Cortex of kidney (tissue), 1 donor: ENCODE measurements at places on chromosomes 16 and 17.

GRCh38 chr16:8798174-8798527, 512 bp downstream of the PMM2 start:
- DNase-seq: no peak

DNA sequence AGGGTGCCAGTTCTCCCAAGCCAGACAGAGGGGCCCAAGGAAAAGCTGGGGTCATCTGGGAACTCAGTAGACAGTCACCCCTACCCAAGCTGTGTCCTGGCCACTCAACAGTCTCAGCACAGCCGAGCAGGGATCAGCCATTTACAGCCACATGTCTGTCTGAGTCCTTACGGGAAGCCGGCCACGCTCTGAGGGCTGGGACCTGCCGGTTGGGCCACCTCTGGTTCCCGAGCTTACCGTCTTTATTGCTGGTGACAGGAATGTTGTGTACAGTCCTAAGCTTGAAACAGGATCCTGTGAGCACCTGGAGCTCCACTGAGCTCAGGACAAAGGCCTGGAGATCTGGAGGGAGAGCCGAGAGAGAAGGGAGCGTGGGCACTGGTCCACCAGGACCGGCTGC, 59.8 kb downstream of the TIMM22 start:
- DNase-seq: no peak

DNA sequence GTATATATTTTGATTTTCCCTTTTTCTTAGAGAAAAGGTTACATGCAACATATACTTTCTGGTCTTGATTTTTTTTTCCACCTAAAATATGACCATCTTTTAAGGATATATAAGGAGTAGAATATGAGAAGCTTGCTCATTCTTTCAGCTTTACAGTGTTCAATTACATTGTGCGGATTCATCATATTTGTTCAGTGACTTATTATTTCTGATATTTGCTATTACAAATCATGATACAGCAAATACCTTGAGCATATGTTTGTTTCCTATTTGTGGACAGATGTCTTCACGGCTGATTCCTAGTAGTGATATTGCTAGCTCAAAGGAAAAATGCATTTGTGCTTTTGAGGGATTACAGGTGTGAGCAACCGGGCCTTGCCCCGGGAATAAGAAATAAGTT, 18.1 kb downstream of the KATNIP start:
- DNase-seq: no peak

GRCh38 chr17:36127911-36128310, 24.3 kb downstream of the CCL4 start:
- no peak for DNase-seq

DNA sequence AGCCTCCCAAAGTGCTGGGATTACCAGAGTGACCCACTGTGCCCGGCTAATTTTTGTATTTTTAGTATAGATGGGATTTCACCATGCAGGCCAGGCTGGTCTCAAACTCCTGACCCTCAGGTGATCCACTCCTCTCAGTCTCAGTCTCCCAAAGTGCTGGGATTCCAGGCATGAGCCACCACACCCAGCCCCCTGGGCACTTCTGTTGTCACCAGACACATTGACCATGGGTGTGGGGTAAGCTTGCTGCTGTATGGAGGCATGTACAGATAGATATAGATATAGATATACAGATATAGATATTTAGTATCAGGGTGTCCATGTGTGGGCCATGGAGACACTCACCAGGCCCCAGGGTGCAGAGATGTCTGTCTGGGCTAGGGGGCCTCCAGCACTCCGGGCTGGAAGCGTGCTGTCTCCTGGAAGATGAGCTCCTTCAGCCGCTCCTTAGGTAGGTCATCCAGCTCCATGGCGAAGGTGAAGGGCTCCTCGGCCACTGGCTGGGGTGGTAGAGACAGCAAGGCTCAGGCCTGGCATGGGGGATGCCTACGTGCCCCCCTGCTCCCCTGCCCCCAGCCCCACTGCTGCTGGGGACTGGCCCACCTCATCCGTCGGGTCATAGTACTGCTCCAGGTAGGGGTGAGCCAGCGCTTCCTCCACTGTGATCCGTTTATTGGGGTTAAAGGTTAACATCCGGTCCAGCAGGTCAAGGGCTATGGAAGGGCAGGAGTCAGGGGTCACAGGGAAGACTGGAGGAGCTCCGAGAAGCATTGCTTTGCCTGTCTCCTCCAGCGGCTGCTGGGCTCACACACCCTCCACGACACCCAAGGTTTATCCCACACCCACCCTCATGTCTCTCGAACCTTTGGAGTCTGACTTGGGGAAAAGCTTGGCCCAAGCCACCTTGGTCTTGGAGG, 3.2 kb upstream of the GDPD3 start:
- DNase-seq: no peak

DNA sequence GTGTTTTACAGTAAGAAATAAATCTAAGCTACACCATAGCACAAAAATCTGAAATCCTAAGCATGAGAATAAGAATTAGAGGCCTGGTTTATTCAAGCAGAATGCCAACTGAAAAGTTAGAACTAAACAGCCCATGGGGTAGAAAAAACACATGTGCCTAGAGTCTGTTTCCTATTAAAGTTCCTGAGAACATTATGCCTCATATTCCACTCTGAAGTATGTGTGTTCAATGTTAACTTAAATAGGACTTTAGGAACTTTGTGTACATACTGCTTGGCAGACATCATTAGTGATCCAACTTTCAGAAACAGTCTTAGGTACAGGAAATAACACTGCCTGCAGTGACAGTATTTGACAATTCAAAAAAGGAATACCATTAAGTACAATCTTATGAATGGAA, 18.2 kb downstream of the HEATR6 start:
- DNase-seq: no peak

- no peak for DNase-seq
Measured at GRCh38 chr17:58291246-58291645, 10.5 kb upstream of the MPO start.

DNA sequence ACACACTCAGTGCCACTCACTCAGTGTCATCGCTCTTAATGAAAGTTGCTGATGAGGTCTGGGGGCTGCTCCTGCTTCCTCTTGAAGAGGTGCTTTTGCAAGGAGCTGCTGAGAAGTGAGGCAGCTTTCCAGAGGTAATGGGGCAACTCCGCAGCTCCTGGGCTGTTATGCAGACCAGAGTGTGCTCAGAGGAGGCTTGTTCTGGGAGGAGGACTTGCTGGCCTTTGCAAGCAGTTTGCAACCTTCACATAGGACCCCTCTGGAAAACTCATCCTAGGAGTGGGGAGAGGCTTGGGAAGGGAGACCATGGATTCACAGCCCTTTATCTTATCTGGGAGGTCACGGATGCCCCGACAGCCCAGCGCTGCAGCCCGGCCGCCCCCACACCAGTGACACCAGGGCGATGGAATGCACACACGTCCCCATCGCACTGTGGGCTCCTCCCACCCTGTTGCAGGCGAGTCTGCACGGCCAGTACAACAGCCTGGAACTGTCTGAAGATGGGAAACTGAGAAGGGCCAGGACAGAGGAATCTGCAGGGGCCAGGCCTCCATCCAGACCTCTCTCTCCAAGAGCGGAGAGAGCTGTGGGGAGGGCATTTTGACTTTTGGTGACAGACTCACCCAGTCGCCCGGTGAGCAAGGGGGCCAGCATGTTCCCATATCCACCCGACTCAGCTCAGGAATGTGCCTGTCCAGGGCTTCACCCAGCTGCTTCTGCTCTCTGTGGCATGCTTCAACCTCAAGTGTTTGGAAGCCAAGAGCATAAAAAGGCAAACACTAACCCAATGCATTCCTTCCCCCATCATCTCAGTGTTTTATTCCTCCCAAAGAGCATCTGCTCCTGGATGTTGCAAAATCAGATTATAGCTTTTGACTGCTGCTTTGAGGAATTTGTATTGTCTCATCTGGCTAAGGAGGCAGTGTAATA, 78.6 kb upstream of the ZNF469 start:
- DNase-seq: no peak

DNA sequence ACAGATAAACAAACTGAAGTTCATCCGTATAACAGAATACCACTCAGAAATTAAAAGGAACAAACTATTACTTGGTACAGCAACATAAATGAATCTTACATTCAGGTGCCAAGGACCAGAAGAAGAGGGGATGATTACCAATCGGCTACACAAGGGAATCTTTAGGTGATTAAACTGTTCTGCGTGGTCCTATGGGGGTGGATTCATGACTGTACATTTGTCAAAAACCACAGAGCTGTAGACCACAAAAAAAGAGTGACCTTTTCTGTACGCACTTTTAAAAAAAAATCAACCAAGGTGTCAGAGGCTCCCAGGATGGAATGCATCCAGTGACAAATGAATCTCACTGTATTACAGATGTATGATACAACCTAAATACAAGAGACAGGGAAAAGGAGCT, 110.8 kb downstream of the CDYL2 start:
- no peak for DNase-seq

GRCh38 chr17:50270435-50271362, 3.6 kb upstream of the TMEM92 start:
- DNase-seq: no peak

GRCh38 chr17:47145351-47145750, 43.7 kb downstream of the CDC27 start:
- no peak for DNase-seq

- no peak for DNase-seq
Measured at GRCh38 chr16:4160658-4161430, 44.6 kb upstream of the ADCY9 start.

- DNase-seq: no peak
Measured at GRCh38 chr16:49629851-49630250, 226.1 kb downstream of the ZNF423 start.

GRCh38 chr17:79075446-79075750, 774 bp downstream of the ENGASE start:
- no peak for DNase-seq

- DNase-seq: no peak
Measured at GRCh38 chr16:88978608-88979346, 1.8 kb upstream of the CBFA2T3 start.

DNA sequence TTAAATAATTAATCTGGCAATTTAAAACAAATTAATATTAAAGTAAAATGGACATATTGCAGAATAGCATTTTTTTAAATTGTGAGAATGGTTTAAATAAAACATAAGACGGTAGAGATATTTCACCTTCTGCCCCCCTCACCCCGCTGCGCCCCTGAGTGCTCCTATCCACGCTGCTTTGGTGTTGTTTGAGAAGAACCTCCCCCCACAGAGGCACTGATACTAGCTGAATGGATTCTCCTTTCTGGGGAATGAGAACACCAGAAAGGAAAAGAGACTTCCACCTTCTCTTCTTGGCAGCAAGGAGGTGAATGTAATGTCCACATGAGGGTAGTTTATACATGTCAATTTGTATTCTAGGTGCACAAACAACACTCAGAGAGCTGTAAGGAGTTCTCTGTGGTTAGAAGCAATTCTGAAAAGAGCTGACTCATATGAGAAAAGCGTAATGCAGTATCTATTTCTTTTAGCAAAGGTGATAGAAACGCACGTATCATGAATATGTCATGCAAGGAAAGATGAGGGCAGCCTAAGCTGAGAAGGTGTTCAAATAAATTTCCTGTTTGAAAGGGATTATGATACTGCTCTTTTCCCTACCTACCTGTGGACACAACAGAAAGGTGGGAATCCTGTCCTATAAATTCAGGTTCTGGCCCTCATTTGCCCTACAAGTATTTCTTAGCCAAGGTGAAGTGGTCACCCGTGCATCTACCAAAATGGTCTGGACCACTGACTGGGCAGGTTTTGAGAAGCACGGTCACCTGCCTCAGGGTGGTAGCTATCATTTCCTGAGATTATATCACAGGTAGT, 126.9 kb downstream of the PARN start:
- no peak for DNase-seq

- no peak for DNase-seq
Measured at GRCh38 chr16:1470481-1471251, 4.2 kb downstream of the CLCN7 start.

DNA sequence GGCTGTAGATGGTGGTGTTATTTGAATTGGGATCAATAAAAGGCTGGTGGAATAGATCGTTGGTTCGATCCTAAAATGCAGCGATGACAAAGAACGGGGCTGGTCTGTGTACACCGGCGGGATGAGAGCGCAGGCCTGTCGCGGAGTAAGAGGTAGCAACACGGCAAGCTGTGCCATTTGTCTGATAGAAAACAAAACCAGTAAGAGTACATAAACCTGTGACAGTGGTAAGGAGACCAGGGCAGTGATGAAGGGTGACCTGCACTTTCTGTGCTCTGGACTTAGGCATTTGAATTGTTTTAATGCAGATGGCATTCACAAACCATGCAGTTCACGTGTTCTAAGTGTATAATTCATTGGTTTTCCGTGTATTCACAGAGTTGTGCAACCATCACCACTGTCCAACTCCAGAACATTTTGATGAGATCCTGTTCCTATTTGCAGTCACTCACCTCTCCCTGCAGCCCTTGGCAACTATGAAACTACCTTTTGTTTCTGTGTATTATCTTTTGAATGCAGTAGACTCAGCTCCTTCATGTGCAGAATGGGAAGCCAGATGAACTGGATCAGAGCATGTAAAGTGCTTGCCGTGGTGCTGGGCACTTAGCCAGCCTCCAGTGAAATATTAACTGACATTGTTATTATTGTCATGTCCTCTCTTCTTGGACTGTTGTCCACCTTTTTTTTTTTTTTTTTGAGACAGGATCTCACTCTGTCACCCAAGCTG, 286.1 kb downstream of the SNX29 start:
- DNase-seq: no peak

DNA sequence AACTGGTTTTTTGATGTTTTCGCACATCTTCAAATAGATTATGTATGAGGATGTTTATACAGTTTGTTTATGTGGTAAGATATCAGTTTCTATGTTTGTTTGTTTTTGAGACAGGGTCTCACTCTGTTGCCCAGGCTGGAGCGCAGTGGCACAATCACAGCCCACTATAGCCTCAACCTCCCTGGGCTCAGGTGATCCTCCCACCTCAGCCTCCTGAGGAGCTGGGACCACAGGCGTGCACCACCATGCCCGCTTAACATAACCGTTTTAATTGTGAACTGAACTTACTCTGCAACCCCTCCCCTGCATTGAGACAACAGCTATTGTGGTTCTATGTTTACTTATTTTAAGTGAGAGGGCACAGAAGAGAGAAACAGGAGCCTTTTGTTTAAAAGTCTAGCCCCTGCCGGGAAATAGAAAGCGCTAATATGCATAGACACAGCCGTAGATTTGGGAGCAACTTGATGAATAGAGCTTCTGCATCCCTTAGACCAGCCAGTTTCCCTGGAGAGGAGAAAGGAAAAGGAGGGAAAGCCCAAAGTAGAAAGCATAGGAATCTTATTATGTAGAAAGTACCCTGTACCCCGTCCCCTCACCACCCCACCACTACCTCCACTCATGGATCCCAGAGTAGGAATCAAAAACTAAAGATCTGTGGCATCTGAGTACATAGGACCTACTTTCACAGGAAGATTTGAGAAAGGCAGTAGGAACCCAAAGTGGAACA, 19.6 kb upstream of the APPBP2 start:
- no peak for DNase-seq
